Stimulated activated CD8-positive, alpha-beta memory T cell treated with anti-CD3 and anti-CD28 coated beads, Interleukin-7, amount 100 ng/mL, for 4 hours (primary cell): ENCODE measurements at places on chromosomes 2 and 18.

- no peak for DNase-seq
Measured at GRCh38 chr18:76466410-76466991, 28.5 kb downstream of the ZNF516 start.

DNA sequence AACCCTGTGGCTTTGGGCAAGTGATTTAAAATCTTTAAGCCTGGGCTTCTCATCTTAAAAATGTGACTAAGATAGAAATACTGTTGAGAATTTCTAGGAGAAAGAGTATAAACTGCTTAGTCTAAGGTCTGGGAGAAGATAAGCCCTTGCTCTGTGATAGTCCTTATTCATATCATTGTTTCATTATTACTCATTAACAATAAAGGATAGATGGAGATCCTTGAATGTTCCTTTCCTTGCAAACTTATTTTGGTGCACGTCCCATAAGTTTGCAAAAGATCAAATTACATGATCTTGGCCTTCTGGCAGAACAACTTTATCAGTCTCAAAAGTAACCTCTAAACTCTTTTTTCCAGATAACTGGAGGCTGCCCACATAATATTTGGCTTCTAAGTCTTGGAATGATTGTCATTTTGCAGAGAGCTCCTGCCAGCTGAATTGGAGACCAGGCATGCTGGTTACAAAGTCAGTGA is 138.3 kb downstream of the FAM124B start:
- DNase-seq: no peak

GRCh38 chr2:45606796-45607195 is 4.3 kb downstream of the SRBD1 start:
- DNase-seq: no peak

- no peak for DNase-seq
Measured at GRCh38 chr2:218894151-218894879, 13.7 kb downstream of the WNT10A start.

- DNase-seq: no peak
Measured at GRCh38 chr2:24490181-24490689, 819 bp upstream of the NCOA1 start.

- no peak for DNase-seq
Measured at GRCh38 chr2:173602153-173602795, 247.6 kb downstream of the CDCA7 start.

GRCh38 chr2:171083451-171083850 is 77.2 kb downstream of the TLK1 start:
- no peak for DNase-seq

GRCh38 chr2:127080938-127081755 is 25.8 kb downstream of the BIN1 start:
- DNase-seq: no peak

- no peak for DNase-seq
Measured at GRCh38 chr2:240249423-240250149, 109.1 kb upstream of the OTOS start.

DNA sequence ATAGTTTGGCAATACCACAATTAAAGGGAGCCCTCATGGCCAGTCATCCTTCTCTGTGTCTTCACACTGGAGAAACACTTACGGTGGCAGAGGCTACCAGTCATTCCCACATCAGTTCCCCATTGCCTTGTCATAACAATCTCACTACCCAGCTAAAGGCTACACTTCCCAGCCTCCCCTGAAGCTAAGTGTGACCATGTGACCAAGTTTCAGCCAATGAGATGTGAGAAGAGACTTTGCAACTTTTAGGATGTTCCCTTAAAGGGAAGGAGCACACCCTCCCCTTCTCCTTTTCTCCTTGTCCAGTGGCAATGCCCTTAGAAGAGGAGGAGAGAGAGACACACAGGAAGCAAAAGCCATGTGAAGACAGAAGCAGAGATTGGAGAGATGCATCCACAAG is 89.0 kb upstream of the RAB12 start:
- DNase-seq: no peak

- no peak for DNase-seq
Measured at GRCh38 chr2:105779394-105779793, 34.7 kb downstream of the NCK2 start.

DNA sequence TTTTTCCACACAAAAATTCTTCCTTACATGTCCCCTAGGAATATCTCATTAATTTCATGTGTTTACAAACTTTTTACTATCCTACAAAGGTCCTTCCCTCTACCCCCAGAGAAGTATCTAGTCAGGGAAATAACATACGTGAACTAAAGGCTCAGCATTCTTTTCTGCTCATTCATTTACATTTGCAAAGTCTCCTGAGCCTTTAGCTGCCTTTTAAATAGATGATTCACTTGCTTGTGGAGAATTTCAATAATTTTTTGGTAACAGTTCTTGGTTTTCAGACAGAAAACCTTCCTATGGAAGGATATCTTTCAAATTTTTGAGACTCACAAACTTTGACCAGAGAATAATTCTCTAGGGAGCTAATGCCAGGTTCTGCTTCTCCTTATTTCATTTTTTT is 81.5 kb upstream of the RMDN2 start:
- no peak for DNase-seq

GRCh38 chr2:58543442-58543841 is 302.3 kb upstream of the FANCL start:
- DNase-seq: no peak

DNA sequence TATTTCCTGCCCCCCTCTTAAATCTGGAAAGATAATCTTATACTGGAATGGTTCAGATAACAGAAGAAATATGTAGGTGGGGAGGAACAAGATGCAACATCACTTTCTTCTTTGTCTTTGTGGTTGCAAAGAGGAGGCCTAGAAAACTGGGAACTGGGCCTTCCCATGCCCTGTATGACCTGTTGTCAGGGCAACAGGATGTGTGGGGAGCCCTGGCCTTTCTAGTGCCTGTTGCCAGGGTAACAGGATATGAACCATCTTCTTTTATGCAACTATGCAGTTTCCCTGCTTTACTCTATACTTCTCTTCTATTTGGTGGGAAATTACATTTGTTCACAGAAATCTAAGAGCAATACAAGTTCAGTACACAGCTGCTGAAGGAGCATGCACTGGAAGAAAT is 79.8 kb upstream of the PDE1A start:
- DNase-seq: no peak
